Muscle of back (tissue), 13 donors: ENCODE measurements at places on chromosomes 2 and 18.

DNA sequence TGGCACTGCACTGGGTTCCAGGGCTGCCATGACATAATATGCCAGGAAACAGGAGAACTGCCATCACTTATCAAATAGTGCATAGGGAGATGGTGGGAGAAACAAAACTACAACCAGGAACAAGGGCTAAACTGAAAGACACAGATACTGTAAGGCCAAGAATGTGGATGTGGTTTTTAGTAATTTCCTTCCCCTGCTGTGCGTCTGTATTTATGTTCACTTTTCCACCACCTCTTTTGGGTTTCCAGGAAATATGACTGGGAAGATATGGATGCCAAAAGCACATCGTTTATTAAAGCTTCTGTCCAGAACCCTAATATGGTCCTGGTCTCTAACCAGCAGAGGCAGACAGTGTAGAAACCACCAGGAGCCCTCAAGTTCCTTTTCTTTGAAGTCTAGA, 759.7 kb upstream of the FANCL start:
- DNase-seq, result no peak

DNA sequence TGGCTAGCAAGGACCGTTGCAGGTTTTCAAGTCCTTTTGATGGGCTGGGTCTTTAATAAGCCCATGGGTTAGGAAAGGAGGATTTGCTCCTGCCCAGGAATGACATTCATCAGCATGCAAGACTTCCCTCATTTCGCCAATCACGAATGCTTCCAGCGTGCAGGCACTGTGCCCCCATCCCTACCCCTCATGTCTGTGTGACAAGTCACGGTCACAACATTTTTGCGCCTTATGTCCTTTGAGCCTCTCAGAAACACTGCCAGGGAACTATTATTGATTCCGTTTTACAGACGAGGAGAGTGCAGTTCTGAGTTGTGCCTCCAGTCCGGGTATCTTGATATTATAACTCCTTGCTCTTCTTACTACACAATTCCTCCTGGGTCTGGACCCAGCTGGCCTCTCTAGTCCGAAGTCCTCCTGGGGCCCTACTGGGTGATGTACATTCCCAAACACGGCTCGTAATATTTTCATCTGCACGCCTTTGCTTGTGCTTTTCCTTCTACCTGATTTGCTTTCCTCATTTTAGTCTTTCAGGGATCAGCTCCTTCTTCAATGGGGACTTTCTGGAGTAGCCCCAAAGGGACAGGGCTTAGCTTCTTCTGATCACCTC, 101.8 kb upstream of the MYCN start:
- DNase-seq, result no peak

DNA sequence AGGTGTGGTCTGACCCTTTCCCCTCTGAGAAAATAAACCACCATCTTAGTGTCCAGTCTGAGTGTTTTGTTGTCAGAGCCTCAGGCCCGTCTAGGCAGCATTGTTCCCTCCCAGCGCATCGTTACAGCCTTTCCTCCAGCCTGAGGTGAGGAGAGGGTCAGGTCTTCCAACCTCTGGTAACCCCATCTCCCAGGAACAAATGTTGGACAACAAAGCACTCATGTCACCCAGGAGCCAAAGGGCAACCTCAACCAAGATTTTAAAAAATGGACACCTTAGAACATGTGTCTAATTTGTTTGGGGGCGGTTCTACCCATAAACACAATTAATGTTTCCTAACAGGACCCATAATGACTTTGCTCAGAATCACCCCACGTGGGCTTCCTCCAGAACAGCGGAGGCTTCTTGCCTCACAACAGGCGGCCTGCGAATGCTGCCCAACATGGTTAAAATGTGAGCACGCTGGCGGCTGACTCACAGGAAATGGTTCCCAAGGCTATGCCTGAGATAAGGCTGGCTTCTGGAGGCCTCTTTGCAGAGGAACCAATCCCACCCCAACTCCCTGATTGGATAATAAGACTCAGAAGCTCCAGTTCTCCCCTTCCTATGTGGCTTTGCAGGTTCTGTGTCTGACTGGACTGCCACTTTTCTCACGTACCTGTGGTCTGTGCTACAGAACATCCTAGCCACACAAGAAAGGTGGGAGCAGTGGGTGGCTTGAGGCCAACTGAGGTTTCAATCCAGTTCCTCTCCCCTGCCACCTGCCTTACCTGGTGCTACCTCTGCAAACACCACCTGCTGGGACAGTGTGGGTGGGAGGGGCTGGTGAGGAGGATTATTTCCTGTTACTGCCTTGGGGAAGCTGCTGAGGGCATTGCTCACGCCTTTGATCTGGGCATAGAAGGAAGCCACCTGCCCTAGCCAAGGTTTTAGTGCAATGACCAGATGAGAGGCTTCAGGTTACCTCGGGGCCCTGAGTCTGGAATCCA, 108.8 kb downstream of the B3GNT2 start:
- peak; percentile 47 for DNase-seq

GRCh38 chr2:88919087-88919738, 227.7 kb downstream of the RPIA start:
- no peak for DNase-seq

DNA sequence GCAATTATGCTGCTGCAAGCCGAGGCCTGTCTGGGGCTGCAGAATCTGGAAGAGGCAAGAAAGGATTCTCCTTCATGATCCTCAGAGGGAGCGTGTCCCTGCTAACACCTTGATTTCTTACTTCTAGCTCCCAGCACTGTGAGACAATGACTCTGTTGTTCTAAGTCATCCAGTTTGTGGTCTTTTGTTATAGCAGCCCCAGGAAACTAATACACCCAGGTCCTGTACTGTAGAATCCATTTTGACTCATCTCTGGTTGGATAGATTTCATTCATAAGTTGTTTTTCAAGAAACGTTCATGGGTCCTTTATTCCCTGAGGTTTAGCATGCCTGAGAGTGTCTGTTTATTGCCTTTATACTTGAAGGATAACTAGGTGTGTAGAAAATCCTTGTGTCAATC, 112.7 kb downstream of the TMEM17 start:
- DNase-seq, result no peak

- DNase-seq, result peak; percentile 66
Measured at GRCh38 chr2:134078354-134078753, 175.5 kb upstream of the MGAT5 start.

DNA sequence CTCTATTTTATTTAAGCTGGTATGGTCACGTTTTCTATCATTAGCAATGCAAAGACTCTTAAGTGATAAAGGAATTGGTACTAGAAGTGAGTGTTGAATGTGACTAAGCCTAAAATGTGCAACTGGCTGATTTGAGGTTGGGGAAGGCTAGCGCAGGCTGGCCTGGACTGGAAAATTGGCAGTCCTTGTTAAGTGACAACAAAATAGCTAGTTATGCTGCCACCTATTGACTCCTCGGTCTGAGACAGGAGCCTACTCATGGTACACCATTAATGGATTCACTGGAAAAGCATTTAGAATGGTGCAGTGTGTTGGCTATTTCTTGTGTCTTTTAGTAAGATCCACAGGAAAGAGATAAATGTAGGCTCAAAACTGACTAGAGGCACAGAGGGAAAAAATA, 5.7 kb upstream of the WIPF1 start:
- no peak for DNase-seq
